ENCODE measurements at places on chromosomes 2 and 18. TPM values are rescaled to one million over a fixed set of nuclear protein-coding genes. Genes with fewer than 3 reads are reported as not detected.

GATA6 gene
- 0.12 TPM for total RNA-seq

TFCP2L1 gene
- total RNA-seq, result 0.12 TPM

UBE2F gene
- total RNA-seq, result 43.7 TPM

SDC1 gene
- total RNA-seq, result 152 TPM

LAMA1 gene
- total RNA-seq, result 1.9 TPM

ALPP gene
- not detected for total RNA-seq

ELP2 gene
- 93.9 TPM for total RNA-seq

CYS1 gene
- 14.2 TPM for total RNA-seq

CNGA3 gene
- 0.12 TPM for total RNA-seq

LOXHD1 gene
- not detected for total RNA-seq

All from hair follicle dermal papilla cell (primary cell).